ENCODE measurements at places on chromosomes 11 and 22. TPM values are rescaled to one million over a fixed set of nuclear protein-coding genes. Genes with fewer than 3 reads are reported as not detected.

The ROBO4 gene
- 692 TPM for total RNA-seq

GRCh38 chr11:134532921-134533421 lies 120.9 kb upstream of the B3GAT1 start:
- DNase-seq = no peak

GRCh38 chr11:60835534-60835846 lies 6.4 kb upstream of the CCDC86 start:
- DNase-seq = peak; percentile 61

- no peak for DNase-seq
Measured at GRCh38 chr11:121533601-121534000, 80.8 kb upstream of the SORL1-AS1 start.

DNA sequence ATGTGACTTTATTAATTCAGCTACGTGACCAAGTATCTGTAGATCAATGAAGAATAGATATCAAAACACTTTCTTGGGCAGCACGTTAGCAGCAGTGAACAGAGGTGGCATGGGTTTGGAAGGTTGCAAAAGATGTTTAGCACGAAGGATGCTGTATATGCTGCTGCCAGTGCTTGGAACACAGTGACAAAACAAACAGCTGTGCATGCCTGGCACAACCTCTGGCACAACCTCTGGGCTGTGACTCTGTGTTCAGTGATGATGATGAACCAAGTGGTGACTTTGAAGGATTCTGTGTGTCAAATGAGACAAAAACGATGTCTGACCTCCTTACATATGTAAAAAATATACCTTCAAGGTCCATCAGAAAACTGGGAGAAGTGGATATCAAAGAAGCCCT lies 104.7 kb downstream of the TBC1D22A start:
- DNase-seq = no peak

The UPK3A gene
- total RNA-seq = not detected

All from dermis blood vessel endothelial cell (primary cell).